ENCODE measurements at places on chromosomes 3 and 15.

DNA sequence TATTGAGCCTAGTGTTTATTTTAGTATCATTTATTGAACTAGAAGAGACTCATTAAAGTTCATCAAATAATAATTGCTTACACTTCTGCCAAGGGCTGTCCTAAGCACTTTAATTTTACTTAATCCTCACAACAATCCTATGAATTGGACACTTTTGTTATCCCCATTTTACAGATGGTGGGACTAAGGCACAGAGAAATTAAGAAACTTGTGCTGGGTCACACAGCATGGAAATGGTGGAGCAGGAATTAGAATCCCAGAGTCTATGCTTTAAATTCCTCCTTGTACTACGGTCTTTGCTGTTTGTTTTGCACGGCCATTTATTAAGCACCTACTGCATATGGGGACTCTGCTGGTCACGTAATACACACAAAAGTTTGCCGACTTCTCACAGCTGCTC is 7.9 kb downstream of the ATP2B2 start:
- DNase-seq, result no peak

DNA sequence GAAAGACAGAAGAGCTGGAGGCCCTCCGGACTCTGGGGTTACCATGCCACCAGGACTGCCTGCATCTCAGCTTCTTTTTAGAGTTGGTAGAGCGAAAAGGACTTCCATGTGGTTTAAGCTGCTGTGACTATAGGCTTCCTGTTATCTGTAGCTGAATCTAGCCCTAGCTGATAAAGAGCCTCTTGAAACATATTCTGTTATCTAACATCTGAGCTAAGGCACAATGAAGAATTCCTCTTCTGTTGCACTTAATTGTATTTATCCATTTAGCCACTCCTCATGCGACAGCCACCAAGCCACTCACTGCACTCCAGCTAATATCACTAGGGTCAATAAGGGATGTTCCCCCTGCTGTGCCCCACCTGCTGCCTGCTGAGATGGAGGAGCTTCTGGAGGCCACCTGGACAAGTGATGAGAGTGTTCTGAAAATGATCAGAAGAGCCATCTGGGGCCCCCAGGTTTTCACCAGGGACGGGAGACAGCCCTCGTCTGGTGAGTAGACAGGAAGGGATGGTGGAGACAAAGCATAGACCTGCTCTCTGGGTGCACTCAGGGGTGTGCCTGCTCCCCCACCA is 94.6 kb upstream of the PLXNA1 start:
- DNase-seq, result no peak

- DNase-seq, result no peak
Observed at GRCh38 chr3:123840961-123841360, 43.2 kb downstream of the MYLK start.

- DNase-seq, result no peak
Observed at GRCh38 chr15:100307241-100308212, 34.2 kb downstream of the ADAMTS17 start.

DNA sequence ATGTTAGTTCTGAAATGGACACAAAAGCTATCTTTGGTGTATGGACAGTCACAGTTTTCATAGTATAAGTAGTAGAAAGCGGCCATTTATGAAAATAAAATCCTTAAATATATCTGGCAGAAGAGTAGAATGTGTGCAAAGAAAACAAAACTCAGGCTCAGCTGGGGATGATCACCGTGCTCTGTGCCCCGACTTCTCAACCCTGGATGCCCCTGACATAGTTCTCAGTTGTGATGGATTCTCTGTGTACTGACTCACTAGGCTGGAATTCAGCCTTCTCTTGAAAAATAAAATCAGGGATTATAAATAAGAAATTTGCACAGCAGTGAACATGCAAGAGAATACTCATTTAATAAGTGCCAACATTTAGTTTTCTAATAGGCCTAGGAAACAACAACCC is 925.1 kb upstream of the NR2F2 start:
- no peak for DNase-seq

DNA sequence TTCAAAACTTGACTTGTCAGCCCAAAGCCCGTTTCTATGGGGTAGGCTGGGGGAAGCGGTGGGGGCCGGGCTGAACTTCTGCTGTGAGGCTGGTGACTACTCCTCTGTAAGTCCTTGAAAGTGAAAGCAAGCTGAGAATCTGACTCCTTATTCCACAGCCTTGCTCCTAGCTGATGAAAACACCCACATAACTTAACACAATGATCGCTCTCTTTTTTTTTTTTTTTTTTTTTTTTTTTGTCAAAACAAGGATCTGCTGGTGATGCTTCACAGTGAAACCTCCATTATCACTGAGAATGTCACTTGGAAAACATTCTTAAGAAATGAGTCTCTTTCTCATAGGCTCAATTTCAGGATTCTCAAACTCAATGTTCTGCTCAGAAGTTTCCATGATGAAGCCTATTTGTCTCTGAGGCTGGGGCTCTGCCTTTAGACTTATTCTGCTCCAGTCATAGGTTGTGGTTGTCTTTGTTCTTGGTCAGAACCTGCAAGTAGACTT is 31.4 kb upstream of the TKT start:
- DNase-seq, result no peak

- DNase-seq, result no peak
Observed at GRCh38 chr3:185766329-185767001, 58.4 kb downstream of the IGF2BP2 start.

DNA sequence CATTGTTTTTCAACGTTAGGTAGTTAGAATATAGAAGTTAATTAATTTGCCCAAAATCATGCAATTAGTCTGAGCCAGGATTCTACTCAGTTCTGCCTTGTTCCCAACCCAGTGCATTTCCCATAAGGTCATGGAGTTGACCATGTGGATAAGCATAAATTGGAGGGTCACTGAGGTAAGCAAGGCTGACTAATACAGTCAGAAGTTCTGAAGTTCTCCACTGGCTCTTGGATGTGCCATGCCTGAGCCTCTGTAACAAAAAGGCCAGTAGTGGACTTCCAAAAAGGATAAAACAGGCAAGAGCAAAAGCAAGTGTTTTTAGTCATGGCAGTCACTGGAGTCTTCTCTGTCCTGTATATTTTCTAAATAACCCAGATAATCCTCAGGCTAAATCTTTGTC is 124.4 kb upstream of the PHLDB2 start:
- DNase-seq, result no peak

DNA sequence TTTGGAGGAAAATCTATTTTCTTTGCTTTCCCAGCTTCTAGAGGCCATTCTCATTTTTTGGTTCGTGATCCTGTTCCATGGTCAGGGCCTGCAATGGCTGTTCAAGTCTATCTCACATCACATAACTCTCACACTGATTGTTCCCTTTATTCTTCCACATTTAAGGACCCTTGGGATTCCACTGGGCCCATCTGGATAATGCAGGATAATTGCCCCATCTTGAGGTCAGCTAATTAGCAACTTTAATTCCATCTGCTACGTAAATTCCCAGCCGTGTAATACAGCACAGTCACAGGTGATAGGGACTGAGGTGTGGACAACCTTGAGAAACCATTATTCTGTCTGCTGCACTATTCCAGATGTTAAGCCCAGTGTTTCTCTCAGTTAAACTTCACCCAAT is 311.6 kb upstream of the CNTN4 start:
- no peak for DNase-seq

GRCh38 chr3:126907557-126907956 is 75.4 kb upstream of the PLXNA1 start:
- DNase-seq, result no peak

GRCh38 chr15:67037694-67038093 is 27.7 kb upstream of the SMAD3 start:
- no peak for DNase-seq

GRCh38 chr15:53976844-53977392 is 1.3 kb upstream of the UNC13C start:
- DNase-seq, result no peak
